Omental fat pad (tissue), 4 donors: ENCODE measurements at places on chromosomes 12 and 14. TPM values are rescaled to one million over a fixed set of nuclear protein-coding genes. Genes with fewer than 3 reads are reported as not detected.

DNA sequence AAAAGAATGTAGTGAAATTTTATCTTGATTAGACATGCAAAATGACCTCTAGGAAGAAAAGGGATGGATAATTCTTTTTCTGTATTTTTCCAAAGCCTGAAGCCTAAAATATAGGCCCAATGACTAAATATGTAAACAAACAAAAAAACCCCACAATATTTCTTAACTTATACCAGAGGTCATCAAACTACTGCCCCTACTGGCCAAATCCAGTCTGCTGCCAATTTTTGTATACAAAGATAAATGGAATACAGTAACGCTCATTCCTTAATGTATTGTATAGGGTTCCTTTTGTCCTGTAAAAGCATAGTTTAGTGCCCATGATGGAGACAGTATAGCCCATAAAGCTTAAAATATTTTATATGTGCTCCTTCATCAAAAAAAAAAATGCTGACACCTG lies 145.7 kb upstream of the ALG10 start:
- DNase-seq = no peak

DNA sequence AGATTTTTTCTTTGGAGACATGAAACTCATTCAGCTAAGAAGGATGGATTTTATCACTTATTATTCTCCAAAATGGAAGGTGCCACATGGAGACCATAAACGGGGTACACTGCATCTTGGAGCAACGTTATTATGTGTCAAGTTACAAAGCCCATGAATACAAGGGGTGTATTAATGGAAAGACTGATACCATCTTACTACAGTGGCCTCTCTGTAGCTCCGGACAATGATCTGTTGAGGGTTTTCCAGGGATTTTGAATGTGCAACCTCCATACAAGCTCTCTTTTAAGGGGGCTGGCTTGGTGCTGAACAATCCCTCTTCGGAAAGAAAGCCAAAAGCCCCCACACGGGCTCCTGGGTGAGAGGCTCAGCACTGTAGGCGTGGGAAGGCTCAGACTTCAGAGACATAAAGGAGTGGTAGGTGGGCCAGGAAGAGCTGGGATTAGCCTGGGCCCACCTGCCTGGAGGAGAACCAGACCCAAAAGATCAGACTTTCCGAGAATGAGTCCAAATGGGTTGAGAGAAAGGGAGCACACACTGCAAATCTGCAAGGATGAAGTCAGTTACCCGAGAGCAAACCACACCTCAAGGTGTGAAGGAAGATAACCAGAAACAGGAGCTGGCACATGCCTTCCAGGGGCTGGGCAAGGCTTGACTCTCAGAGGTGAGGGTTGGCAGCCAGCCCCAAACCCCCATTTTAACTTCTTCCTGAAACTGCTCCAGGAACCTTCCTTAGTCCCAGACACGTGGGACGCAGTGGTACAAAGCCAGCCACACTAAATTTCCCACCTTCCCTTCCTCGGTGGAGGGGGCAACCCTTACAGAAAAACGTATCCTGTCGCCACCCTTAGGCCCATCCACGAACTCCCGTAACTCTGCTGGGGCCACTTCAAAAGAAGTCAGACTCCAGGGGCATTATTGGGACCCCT lies 1.5 kb downstream of the VPS37B start:
- DNase-seq = no peak

DNA sequence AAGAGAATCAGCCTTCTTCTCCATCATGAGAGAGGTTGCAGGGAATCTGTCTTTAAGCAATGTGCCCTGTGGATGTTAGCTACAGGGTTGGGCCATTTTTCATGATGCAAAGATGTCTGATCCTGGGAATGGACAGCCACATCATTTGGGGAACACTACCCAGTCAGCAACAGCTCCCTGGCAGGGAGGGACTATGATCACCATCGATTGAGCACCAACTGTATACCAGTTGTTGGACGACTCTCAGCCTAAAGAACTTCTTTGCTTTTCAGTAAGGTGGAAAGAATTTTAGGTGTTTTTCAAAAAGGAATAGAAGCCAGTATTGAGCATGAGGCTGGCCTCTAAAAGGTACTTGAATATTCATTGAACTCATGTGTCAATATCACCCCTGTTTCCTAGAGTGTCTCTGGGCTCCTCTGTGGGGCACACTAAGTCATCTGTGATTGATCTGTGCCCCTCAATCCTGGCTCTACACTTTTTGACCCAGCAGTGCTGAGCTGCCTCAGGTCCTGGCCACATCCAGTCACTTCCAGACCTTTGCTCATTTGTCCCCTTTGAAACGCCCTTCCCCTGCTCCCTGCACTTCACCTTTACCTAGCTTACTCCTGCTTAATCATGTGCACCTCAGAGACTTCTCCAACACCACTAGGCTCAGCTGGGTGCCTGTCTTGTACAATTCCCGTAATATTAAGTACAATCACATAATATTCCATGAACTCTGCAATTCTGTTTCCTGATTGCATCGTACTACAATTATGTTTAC lies 2.2 kb upstream of the CLMN start:
- DNase-seq = no peak

- no peak for DNase-seq
Measured at GRCh38 chr12:57460841-57461275, 1.3 kb downstream of the GLI1 start.

GRCh38 chr12:111636209-111636945 lies 37.3 kb upstream of the ATXN2 start:
- DNase-seq = no peak

DNA sequence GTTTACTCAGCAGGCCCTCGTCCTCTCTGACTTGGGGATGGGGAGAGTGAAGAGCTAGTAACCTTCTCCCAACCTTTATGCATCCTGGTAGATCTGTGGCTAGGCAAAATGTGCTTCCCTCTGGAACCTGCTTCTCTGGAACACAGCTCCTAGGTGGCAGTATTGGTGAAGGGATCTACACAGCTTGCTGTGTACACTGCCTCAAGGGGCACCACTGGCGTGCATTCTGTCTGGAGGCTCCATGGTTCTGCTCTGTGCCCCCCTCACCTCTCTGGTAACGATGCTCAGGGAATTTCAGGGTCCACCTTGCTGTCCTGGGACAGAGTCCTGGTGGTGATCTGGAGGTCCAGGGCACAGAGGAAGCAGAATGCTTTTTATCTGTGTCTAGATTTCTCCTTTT lies 43.5 kb upstream of the KCNA5 start:
- no peak for DNase-seq

The SDR9C7 gene
- not detected for total RNA-seq

The MFAP5 gene
- total RNA-seq = 64.5 TPM
